ENCODE measurements at places on chromosomes 7 and 10.

GRCh38 chr7:7181519-7182155 is 707 bp upstream of the C1GALT1 start:
- peak; percentile 54 for DNase-seq

DNA sequence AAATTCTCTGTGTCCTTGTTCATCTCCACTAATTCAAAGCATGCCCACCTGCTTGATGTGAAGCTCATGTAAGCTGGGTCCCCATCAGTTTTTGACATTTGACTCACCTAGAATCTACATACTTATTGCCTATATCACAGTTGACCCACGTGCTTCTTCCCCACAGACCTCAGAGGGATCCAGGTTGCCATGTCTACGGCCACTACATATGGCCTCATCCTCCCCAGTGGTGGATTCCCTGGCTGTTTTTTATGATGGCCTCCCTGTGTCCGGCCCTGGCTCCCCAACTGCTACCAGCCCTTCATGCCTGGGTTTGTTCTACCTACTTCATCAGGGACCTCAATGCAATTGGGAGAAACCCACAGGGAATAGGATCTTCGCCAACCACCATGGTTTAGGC is 187.4 kb upstream of the GDF10 start:
- DNase-seq = no peak

GRCh38 chr10:31475519-31475918 is 156.5 kb downstream of the ZEB1 start:
- DNase-seq = no peak

DNA sequence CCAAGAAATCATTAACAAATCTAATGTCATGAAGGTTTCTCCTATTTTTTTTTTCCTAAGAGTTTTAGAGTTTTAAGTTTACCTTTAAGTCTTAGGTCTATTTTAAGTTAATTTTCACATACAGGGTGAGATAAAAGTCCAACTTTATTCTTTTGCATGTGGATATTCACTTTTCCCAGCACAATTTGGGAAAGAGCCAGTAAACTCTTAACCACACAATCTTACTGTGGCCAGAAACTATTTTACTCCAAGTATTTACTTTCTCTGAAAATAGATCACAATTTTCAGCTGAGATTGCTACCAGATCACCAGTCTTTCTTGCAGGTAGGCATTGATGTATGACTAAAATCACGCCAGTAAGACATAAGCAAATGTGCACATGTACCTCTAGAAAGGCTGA is 728.5 kb downstream of the TNS3 start:
- DNase-seq = peak; percentile 60

GRCh38 chr10:182441-183201 is 47.4 kb downstream of the ZMYND11 start:
- no peak for DNase-seq

- DNase-seq = peak; percentile 28
Observed at GRCh38 chr10:124092860-124093773, at the start of gene CHST15. CHST15 (minus strand) TSS chr10:124093598; CDS start chr10:124046212, 47,386 bp downstream.

GRCh38 chr10:5441106-5441505 is 28.7 kb downstream of the NET1 start:
- DNase-seq = no peak

DNA sequence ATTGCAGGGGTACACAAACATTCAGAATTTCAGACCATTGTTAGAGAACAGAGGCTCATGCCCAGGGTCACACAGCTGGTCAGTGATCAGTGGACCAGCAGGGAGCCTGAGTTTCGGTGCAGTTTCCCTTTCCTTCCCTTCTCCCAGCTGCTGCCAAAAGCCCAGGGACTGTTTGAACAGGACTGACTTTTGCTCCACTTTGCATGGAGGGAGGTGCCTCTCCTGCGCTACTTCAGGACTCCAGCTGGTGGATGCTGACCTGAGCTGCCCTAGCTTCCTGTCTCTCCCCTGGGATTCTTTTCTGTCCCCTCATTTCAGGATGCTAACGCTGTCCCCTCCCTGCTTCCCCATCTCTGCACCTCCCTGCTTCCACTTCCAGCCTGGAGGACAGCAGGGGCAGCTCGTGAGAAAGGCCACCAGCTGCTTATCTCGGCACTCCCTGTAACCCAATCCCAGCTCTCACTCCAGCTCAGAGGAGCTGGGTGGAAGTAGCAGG is 14.5 kb downstream of the SH2D4B start:
- no peak for DNase-seq

GRCh38 chr10:101939008-101939648 is 95.5 kb upstream of the KCNIP2 start:
- peak; percentile 95 for DNase-seq

DNA sequence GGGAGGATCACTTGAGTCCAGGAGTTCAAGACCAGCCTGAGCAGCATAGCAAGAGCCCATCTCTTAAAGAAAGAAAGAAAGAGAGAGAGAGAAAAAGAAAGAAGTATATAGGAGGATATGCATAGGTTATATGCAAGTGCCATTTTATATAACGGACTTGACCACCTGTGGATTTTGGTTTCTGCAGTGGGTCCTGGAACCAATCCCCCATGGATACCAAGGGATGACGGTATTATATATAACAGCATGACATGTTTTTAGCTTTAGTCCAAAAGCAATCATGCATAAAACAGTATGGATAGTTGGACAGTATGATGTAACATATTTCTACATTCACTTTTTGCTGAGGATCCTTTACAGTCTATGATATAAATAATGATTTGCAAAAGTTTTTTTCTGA is 45.3 kb downstream of the DLD start:
- no peak for DNase-seq

DNA sequence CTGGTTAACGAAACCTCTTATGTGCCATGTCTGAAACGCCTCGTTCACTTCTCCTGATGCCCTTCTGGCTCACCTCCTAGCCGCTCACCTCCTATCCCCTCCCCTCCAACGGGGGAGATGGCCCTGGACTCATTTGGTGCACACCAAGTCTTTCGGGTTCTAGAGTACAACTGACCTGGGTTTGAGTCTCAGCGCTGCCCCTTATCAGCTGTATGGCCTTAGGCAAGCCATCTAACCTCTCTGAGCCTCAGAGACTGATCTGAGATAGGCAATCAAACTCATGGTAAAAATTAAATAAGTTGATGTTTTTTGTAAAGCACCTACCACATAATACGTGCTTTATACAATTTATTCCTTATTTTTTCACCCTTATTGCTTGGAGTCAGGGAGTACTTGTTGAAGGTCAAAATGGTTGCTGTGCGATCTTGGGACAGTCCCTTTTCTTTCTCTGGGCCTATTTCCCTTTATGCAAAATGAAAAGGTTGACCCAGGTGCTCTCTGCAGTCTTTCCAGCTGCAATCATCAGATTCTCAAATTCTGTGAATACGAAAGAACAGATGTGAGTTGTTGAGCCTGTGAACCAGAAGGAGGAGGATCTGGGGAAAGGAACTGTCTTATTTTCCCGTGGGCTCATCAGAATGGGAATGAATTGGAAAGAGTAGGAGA is 31.2 kb upstream of the PLEKHA1 start:
- no peak for DNase-seq

GRCh38 chr10:46074196-46074946 is 28.3 kb upstream of the MSMB start:
- no peak for DNase-seq

DNA sequence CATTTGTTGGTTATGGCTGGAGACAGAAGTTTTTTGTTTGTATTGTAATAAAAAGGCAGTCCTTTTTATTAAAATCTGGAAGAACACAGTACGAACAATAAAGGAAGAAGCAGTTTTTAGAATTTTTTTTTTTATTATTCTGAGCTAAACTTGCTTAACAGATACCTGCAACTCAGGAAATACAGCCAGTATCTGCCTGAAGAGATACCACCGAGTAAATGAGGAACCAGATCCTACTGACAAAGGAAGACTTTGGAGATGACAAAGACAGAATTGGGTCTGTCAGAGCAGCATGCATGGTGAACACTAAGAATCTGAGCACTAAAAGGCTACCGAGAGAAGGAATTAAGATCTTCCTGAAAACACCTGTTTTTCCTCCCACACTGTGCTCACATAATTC is 1335.9 kb upstream of the SORCS1 start:
- DNase-seq = no peak

DNA sequence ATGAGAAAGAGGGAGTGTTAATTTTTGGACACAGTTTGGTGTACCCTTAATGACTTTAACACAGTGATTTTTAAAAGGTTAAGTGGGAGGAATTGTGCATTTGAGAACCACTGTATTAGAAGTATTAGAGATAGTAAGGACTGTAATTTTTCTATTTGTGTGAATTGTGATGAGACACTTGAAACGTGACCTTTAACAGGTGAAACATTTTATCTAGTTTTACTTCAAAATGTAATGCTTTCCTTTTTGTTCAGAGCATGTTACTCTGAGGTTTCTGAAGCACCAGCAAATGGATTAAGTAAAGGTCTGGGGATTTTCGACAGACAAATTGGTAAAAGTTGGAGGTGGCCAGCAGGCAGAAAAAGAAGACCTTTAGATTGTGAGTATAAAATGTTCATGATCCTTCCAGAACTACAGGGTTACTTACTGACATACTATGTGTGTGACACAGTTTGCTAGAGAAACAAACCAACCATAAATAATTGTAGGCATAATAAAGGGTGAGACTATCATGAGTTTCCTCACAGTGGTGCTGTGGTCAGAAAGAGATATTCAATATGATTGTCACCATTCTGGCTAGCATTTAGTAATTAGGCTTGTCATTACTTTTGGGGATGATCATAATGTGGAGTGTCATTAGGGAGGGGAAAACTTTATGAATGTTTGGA is 26.1 kb downstream of the LCOR start:
- no peak for DNase-seq

DNA sequence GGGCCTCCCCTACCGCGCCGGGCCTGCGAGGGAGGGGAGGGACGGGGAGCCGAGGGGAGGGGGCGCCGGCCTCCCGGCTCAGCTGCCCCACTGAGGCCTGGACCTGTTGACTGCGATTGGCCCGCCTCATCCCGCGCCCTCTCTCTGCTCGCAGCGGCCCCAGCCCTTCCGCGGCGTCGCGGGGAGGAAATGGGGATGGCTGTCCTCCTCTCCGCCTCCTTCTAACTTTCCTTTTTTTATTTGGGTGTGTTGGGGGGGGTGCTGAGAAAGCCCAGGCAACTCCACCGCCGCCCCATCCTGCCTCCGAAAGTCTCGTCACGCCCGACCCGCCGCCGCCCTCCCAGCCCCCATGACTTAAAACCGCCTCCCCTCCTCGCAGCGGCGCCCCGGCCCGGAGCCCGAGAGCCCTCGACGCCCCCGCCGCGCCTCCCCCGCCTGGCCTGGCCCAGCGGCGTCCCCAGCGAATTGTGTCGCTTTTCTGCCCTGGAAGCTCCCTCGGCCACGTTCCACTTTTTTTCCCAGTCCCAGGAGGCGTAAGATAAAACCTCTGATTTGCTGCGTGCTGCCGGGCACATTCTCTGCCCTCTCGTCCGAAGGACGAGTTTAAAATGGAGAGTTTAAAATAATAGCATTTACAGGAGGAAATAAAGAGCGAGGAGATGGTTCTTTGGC is 842 bp upstream of the SKIDA1 start:
- DNase-seq = peak; percentile 74

GRCh38 chr10:118562851-118563250 is 32.6 kb downstream of the PRLHR start:
- no peak for DNase-seq

DNA sequence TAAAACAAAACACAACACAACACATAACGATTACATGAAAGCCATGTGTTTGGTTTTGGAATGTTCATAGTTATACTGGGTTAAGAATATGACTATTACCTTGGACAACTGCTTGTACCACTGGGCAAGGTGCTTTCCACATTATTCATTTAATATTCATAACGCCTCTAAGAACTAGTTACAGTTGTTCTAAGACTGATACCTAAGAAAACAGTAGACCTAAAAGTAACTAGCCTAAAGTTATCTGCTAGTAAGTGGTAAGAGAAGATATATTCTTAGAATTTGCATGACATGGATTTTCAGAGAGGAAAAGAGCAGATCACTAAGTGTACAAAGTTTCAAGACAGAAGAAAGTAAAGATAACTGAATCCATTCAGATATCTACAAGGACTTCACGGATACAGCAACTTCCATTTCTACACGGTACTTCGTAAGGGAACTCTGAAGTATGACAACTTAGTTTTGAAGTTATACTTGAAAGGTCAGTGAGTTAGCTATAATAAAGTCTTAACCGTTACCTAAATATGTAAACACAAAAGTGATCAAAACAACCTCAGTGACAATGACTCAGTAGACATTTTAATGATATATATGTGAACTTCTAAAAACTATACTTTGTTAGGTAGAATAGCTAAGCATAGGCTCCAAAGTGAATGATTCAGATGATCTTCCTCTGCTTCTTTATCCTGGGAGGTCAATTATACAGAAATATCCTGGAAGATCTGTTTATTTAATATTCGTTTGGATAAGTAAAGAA is 65.1 kb downstream of the MINDY3 start:
- no peak for DNase-seq

- peak; percentile 94 for DNase-seq
Observed at GRCh38 chr7:106660862-106661720, at the start of gene CCDC71L. CCDC71L (minus strand) TSS chr7:106661158; CDS start chr7:106660896, 262 bp downstream.

DNA sequence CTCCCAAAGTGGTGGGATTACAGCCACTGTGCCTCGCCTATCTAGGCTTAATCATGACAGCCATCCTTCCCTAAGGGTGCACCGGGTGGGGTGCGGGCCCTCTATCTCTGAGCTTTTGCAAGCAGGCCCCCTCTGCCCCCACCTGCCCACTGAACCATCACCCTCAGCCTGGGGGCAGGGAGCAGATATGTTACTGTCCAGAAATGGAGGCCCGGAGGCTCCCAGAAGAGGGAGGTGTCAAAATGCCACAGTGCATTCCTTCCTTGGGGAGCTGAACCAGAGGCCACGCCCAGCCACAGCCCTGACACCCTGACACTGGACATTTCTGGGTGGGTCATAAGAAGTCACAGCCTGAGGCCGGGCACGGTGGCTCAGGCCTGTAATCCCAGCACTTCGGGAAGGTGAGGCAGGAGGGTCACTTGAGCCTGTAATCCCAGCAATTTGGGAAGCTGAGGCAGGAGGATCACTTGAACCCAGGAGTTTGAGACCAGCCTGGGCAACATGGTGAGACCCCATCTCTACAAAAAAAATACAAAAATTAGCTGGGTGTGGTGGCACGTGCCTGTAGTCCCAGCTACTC is 129.8 kb upstream of the TNRC18 start:
- DNase-seq = no peak

GRCh38 chr10:28411648-28412047 is 108.8 kb upstream of the MPP7 start:
- no peak for DNase-seq

DNA sequence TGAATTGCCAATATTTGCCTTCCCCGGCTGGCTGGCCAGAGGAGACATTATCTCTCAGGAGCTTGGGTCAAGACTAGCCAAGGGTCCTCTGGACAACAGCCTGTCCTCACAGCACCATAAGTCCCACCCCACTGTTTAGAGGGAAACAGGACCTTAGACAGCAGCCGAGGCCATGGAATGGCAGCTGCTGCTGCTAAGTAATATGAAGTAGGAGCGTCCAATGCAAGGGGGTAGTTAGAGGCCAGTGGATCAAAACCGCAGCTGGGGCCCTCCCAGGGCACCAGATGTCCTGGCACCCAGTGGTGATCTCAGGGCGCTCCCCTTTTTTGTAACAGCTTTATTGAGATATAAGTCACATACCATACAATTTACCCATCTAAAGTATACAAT is 12.9 kb upstream of the KCP start:
- DNase-seq = no peak

- DNase-seq = no peak
Observed at GRCh38 chr7:43792471-43793150, 34.1 kb downstream of the BLVRA start.

Data from fibroblast of the aortic adventitia (primary cell).